Upper lobe of right lung (tissue), 1 donor: ENCODE measurements at places on chromosomes 3 and 15.

GRCh38 chr3:155069729-155070128 lies 10.4 kb upstream of the MME start:
- DNase-seq: no peak

- DNase-seq: no peak
Observed at GRCh38 chr3:58411851-58412830, 21.5 kb downstream of the PDHB start.

DNA sequence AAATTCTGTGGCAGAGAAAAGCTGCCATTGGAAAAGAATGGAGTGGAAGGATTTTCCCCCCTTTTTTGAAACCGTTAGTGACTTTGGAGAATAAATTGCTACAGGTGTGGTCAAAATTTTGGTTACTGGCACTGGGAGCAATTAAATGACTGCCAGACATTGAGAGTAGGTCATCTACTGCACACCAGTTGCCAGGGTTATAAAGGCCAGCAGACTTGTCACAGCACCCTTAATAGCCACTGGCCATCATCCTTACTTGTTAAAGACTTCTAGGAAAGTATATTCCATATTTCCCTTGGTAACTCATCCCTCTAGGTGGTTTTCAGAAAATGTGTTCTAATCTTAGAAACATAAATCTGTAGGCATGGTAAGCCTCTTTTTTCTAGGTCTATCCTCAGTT lies 8.0 kb downstream of the PIK3CA start:
- DNase-seq: no peak

DNA sequence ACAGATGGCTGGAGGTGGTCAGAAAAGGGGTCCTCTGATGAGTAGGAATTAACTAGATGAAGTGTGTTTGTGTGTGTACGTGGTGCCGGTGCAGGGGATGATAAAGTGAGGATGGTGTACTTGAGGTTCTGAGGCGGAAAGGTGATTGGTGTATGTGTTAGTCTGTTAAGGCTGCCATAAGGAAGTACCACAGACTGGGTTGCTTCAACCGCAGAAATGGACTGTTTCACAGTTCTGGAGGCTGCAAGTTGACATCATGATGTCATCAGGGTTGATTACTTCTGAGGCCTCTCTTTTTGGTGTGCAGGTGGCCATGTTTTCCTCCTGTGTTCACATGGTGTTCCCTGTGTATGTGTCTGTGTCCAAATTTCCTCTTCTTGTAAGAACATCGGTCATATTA lies 202.4 kb upstream of the RGMA start:
- no peak for DNase-seq

DNA sequence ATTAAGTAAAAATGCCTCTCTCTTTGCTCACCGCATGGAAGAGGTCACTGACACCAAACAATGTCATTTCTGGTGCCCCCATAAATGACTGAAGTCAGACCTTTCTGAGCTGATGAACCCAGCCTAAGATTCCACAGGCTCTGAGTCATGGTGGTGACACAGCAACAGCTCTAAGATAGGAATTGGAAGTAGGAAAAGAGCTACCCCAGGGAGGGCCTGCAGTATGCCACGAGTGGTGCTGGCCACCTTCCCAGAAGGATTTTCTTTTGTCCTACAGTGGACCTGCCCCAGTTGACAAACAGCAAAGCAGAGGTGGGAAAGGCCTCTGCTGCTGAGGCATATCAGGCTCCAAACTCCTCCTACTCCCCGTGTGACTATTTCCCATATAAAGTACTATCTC lies 208.1 kb downstream of the MINAR1 start:
- no peak for DNase-seq

- no peak for DNase-seq
Observed at GRCh38 chr15:92882697-92883162, 17.4 kb upstream of the CHD2 start.

DNA sequence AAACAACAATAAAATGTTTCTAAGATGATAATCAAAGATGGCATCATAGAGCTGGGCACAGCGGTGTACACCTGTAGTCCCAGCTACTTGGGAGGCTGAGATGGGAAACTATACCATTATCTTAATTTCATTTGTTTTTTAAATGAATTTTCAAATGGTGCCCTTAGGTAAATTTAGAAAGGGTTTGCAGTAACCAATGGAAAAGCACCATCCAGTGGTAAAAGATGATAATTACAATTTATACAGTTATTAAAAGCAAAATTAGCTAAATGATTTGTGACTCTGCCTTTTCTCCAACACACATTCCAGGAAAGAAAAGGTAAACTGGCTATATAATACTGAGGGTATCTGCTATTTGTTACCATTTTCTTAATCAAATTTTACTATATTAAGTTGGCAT lies 14.4 kb upstream of the ANKRD28 start:
- no peak for DNase-seq

DNA sequence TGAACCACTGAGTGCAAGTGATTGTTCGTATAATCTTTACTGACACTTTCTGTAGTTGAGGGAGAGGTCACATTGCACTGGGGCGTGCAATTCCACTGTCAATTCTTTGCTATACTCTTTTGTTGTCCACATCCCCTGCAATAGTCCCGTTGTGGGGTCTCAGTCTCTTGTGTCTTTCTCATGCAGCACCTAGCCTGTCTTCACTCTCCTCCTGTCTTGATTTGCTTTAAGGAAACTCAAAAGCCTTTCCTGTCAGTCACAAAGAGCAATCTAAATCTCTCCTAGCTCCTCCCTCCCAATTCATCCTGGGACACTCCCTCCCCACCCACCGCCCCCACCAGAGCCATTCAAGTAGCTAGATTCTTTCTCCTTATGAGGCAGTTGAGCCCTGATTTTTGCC lies 13.2 kb upstream of the TMEM158 start:
- no peak for DNase-seq

DNA sequence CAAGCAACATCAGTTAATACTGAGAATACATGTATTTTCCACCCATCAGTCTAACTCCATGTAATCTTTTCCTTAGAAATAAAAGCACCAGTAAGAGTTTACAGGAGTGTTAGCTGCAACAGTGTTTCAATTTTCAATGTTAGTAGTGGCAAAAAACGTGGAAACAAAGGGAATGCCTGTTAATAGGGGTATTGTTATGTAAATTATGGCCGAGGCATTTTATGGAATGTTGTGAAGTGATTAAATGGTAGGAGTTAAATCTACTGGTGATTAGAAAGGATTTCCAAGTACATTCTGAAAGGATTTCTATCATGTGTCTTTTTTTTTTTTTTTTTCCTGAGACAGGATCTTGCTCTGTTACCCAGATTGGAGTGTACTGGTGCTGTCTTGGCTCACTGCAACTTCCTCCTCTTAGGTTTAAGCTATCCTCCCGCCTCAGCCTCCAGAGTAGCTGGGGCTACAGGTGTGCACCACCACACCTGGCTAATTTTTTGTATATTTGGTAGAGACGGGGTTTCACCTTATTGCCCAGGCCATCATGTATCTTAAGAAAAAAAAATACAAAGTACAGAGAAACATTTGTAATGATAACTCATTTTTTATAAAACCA lies 6.6 kb downstream of the ATP6V1A start:
- no peak for DNase-seq

- no peak for DNase-seq
Observed at GRCh38 chr3:131178710-131179375, 152.2 kb downstream of the NEK11 start.

- no peak for DNase-seq
Observed at GRCh38 chr3:129304962-129305222, 26.2 kb downstream of the HMCES start.

GRCh38 chr3:66390013-66390412 lies 110.8 kb downstream of the LRIG1 start:
- no peak for DNase-seq
